Diencephalon (tissue), 1 donor: ENCODE measurements at places on chromosomes 11 and 22. TPM values are rescaled to one million over a fixed set of nuclear protein-coding genes. Genes with fewer than 3 reads are reported as not detected.

The CHRM1 gene
- total RNA-seq: 6.5 TPM

The OR10A2 gene
- total RNA-seq: not detected

The BEST1 gene
- 1.6 TPM for total RNA-seq

The MB gene
- 2.5 TPM for total RNA-seq

The PTPMT1 gene
- 29.5 TPM for total RNA-seq

The SPDYC gene
- not detected for total RNA-seq

The PIK3IP1 gene
- total RNA-seq: 16.6 TPM

The RFPL3 gene
- total RNA-seq: not detected

The MUC5B gene
- not detected for total RNA-seq

The JRKL gene
- total RNA-seq: 13.4 TPM

The ZBED4 gene
- total RNA-seq: 17.1 TPM

The OR52A1 gene
- total RNA-seq: not detected

The TRIM48 gene
- total RNA-seq: not detected

The SCARF2 gene
- total RNA-seq: 3.5 TPM

The PTDSS2 gene
- total RNA-seq: 28.1 TPM

The PATE2 gene
- 2.1 TPM for total RNA-seq

The SORL1 gene
- total RNA-seq: 30.2 TPM

The SLC5A12 gene
- total RNA-seq: 0.46 TPM

The RIMBP3B gene
- total RNA-seq: 1.2 TPM

The NXPE4 gene
- not detected for total RNA-seq

The SSTR3 gene
- 1.2 TPM for total RNA-seq

The TSGA10IP gene
- total RNA-seq: 0.69 TPM

The CCDC116 gene
- 0.23 TPM for total RNA-seq

The NLRP14 gene
- total RNA-seq: 0.92 TPM

The OPCML gene
- 72.9 TPM for total RNA-seq

The MMP13 gene
- total RNA-seq: not detected

The SLN gene
- total RNA-seq: not detected

The CCDC81 gene
- 6.7 TPM for total RNA-seq

The DDI1 gene
- total RNA-seq: not detected

The MAPK8IP2 gene
- 76.6 TPM for total RNA-seq

The PGR gene
- 0.46 TPM for total RNA-seq
